ENCODE measurements at places on chromosomes 12 and 14.
A peak's percentile ranks its signal among the peaks of the same experiment; 100 is the strongest.

GRCh38 chr12:6570264-6570887 lies 2.3 kb upstream of the NOP2 start:
- no peak for DNase-seq

DNA sequence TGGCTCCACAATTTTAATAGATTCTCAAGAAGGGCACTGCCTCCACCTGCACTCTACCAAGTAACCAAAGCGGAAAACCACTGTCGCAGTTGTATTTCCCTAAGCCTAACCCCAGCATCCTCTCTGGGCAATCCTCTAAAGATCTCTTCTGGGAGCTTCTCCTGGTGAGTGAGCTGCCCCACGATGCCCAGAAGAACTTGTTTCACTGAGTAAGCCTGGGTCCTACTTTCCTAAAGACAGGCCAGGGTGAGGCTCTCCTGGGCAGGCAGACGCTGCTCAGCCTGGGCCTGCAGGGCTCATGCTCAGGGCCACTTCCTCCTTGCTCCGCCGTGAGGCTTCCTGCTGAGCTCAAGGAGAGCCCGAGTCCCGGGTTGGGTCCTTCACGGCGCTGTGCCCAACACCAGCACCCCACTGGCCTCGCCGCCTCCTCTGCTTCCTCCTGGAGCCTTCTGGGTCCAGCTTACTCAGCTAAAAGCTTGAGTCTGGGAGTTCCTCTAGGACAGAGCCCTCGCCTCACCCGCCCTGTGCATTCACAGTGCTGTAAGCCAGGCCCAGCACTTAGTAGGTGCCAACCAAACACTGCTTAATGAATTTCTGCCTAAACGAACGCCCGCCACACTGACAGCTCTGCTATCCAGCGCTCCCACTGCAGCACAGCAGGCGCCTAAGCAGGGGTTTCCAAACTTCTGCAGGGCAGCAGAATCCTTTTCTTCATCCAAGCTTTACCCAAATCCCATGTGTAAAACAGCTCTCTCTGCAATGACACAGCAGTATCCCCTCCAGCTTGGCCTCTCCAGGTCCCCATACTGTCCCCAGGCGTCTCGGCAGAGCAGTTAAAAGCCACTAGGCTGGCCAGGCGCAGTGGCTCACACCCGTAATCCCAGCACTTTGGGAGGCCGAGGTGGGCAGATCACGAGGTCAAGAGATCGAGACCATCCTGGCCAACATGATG lies 5.7 kb downstream of the RAB35 start:
- peak; percentile 88 for DNase-seq

- DNase-seq, result no peak
Measured at GRCh38 chr14:85358136-85358785, 171.7 kb upstream of the FLRT2 start.

GRCh38 chr12:32568228-32568627 lies 110.9 kb upstream of the DNM1L start:
- no peak for DNase-seq

DNA sequence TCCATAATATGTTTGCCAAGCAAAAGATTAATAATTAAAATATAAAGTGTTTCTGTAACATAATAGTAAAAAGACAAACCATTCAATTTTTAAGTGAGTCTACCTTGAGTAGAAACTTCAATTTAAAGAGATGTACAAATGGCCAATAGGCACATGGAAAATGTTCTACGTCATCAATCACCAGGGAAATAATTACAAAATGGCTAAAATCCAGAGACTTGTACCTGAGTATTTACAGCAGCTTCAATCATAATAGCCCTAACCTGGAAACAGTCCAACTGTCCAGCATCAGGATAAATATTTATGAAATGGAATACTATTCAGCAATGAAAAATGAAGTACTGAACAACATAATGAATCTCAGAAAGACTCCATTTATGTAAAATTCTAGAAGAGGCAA lies 95.5 kb upstream of the FAR2 start:
- DNase-seq, result no peak

DNA sequence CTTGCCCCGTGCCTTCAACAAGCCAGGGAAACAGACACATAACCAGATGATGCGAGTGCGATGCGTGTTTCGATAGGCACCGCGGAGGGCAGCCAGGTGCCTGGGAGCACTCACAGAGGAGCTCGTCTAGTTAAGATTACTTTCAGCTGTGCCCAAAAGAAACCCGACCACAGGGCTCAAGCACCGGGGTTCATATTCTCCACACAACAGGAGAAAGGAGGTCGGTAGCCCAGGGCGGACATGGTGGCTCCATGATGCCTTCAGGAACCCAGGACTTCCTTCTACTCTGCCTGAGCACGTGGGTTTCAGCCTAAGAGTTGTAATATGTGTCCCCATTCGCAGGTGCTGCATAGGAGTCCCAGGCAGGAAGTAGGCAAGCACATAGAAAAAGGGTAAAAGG lies 53.7 kb upstream of the DDX11 start:
- DNase-seq, result no peak

DNA sequence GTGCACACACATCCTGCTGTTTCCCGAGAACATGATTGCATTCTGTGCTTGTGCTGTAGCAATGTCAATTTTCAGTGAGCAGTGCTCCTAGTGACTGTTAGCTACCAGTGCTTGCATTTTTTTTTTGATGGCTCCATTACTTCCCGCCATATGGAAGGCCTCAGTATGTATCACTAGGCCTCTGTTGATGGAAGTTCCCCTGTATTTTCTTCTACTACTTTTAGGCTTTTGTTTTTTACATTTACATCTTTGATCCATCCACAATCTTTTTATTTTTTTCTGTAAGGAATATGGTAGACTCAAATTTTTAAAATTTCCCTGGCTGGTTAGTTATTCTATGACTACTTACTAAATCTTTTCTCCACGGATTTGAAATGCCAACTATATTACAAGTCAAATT lies 49.1 kb downstream of the ZNF664 start:
- no peak for DNase-seq

DNA sequence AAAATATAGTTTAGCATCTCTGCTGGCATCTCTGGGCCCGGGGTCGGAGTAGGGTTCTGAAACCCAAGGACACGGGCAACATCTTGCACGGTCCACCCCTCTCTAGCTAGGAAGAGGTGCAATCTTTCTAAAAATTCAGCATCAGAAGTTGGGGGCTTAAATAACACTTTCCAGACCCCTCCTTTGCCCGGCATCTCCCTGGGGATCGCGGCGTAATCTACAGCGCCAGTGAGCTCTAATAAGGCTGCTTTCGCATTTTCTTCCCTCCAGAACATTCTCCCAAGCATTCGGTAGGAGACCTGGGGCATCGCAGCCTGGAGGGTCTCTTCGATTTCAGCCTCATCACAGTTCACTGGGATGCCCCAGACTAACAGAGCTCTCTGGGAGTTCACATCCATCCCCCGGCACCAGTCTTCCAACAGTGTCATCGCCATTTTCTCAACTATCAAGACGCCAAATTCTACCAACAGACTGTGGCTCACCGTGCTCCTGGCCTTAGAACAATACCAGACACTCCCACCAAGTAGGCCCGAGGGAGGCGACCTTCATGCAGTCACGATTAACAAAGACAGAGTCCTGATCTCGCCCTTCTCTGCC lies 880 bp downstream of the PNMA1 start:
- DNase-seq, result no peak

DNA sequence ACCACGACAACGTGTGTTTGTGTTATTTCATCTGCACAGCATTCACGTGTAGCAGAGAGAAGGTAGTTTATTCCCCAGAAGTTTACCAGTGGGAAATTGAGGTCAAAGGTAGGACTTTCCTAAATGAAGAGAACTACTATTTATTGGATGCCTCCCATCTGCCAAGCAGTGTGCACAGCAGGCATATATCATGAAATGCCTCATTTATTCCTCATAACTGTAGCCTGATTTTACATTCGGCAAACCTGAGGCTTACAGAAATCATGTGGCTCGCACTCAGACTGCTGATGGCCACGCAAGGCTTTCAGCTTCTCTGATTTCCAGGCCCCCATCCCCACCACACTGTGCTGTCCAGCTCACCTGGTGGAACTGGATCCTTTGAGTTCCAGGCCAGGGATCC lies 33.5 kb downstream of the NTF3 start:
- DNase-seq, result no peak

- DNase-seq, result no peak
Measured at GRCh38 chr14:54597795-54598443, 31.0 kb downstream of the SAMD4A start.

GRCh38 chr12:12800406-12801180 lies 12.6 kb upstream of the DDX47 start:
- no peak for DNase-seq

DNA sequence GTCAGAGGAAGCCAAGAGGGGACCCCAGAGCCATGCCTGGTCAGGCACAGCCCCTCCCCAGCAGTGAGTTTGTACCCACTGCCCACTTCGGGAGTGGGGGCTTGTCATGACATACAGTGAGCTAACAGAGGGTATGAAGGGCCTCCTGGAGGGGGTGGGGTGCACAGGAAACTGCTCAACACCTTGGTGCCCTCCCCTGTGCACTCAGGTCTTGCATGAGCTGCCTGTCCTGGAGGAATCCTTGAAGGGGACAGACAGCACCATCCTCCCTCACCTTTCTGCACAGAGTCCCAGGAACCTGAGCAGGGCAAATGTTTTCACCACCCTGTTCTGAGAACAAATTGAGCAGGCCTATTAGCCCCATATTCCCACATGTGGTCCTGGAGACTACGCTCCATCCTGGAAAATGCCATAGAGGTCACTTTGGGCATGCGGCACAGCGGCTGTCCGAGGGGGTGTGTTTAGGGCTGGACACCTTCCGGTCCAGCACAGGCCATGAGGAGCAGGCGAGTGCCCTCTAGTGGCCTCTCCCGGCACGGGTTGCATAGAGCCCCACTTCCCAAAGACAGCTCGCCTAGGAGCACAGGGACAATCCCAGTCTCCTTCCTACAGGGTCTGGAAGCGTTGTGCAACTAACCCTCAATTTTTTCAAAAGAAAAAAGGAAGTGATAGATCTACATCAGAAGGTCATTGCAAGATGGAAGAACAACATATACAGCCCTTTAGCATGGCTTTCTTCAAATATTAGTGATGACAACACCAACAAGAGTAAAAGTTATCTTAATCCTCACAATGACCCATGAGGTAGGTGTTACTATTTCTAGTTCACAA lies 31.9 kb upstream of the ZFP36L1 start:
- peak; percentile 59 for DNase-seq

DNA sequence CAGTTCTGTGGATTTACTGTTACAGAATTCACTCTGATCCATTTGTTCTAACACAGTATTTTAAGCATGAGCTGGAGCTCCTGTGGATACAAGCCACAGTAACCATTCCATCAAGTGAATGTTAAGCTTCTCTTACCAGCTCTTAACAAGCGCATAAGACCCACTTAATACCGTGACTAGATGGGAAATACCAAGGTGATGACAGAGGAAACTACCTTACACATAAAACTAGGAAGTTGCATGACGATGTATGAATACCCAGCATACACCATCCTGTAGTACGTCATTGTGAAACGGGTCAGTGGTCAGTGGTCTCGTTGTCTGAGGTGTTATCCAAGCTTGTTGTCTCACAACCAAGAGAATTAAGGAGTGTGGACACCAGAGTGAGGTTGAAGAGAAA lies 2.0 kb upstream of the GALC start:
- peak; percentile 74 for DNase-seq

DNA sequence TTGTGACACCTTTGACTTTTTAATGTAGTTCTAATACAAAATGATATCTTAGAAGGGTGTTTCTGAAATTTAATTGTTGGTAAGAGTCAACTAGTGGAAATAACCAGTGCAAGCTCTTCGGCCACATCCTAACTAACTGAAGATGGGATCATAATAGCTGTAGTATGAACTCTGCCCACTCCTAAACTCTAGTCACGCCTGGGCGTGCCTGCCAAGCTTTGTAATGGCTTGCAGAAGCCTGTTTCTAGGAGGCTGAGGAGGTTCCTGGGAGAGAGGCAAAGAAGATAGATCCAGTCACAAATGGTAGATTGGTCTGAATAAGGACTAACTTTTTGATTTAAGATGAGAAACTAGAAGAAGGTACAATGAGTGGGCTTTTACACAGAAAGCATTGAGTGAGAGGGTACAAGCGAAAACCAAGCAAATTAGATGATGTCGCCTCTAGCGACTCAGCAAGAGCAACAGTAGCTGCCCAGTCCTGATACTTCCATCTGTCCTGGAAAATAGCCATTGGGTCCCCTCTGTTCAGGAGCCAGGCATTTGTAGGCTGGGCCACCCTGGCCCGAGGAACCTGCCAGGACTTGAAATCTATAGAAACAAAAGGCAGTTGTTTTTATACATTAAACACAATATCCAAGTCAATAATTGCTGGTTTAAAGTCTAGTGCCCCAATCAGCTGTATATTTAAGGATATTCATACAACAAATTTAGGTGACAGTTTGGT lies 148.8 kb downstream of the SLC38A4 start:
- no peak for DNase-seq

DNA sequence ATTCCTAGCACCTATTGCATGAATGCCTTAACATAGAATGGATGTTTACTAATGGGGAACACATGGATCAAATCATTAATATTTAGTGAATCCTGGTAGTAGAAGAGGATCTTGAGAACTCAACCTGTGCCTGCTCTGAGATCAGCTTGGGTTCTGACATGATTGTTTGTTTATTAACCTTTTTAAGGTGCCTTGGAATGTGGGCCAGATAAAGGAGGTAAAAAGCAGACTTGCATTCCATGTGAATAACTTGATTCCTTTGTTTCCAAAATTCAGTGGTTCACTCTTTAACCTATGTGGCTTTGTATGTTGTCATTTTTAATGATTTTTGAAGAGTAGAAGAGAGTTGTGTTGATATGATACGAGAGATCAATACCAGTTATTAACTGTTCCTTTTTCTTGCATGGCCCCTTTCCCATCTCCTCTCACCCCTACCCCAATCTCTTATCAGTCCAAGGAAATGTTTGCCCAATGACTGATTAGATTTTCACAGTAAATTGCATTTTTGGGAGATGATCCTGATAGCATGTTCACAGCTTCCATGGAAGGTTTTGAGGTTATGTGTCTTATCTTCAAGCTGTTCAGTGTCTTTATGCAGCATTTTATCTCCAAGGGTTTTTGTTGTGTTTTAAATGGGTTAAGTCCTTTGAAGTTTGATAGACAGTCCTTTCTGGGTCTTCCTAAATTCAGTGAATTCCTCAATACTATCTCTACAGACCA lies 193.7 kb upstream of the FRMD6 start:
- DNase-seq, result no peak

GRCh38 chr14:47422191-47422590 lies 253.2 kb downstream of the MDGA2 start:
- no peak for DNase-seq

DNA sequence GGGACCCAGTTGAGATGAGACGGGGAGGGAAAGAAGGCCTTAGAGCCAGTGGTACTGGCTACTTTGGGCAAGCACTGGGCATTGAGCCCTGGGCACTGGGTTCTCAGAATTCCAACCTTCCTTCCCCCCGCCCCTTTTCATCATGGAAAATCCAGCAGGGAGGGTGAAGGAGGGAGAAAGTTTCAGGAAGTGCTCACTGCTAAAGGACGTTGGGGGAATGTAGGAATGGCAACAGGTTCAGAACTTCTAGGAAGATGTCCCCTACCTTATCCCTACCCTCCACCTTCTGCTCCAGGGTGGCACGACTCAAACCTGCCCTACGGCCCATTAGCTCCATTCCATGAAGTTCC lies 4.2 kb upstream of the TNS2 start:
- no peak for DNase-seq

DNA sequence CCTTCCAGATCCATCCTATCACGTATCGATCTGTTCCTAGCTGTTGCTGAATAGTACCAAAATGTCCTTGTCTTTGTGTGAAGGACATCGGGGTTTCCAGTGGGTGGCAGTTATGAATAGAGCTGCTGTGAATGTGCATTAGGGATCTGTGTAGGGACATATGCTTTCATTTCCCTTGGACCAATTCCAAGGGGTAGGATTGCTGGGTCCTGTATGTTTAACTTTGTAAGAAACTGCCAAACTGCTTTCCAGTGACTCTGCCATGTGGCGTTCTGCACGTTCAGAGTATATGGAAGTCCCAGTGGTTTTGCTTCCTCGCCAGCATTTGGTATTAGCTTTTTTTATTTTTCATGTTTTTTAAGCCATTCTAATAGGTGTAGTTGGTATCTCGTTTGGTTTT lies 28.6 kb downstream of the PACS2 start:
- no peak for DNase-seq
